ENCODE measurements at places on chromosomes 7 and 10.

DNA sequence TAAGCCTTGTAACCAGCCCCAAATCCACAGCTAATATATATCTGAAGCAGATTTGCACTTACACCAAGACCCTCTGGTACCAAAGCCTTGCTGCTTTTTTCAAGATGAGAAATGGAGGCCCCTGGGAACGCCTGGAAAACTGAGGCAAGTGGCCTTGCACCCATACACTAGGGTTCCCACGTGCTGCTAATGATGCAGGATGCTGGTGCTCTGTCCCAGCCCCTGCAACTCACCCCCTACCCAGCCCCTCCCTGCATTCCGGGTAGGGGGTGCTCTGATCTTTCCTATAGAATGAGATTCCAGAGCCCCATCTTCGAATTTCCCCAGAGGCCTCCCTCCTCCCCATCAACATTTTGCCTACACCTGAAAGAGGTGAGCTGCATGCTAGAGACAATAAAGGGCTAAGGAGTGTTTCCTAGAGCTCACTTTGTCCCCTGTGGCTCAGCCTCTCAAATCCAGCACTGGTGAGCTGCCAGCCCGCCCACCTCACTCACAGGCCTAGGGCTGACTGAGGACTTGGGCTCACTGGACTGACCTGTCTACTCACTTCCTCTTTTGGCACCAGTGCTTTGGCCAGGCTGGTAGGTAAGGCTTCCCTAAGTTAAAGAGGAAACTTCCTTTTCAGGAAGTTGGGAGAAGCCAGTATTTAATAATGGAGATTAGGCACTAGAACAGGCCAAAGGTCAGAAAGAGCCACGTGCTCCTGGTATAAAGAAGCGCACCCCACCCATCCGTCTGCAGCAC lies 9.8 kb downstream of the RBP4 start:
- DNase-seq = no peak

DNA sequence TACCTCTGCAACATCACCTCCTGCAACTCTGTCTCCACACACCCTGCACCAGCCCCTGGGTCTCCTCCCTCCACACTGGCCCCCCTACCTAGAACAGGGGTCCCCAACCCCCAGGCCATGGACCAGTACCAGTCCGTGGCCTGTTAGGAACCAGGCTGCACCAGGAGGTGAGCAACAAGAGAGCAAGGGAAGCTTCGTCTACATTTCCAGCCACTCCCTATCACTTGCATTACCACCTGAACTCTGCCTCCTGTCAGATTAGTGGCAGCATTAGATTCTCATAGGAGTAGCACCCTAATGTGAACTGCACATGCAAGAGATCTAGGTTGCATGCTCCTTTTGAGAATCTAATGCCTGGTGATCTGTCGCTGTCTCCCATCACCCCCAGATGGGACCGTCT lies 108.8 kb upstream of the WDR11 start:
- DNase-seq = no peak

DNA sequence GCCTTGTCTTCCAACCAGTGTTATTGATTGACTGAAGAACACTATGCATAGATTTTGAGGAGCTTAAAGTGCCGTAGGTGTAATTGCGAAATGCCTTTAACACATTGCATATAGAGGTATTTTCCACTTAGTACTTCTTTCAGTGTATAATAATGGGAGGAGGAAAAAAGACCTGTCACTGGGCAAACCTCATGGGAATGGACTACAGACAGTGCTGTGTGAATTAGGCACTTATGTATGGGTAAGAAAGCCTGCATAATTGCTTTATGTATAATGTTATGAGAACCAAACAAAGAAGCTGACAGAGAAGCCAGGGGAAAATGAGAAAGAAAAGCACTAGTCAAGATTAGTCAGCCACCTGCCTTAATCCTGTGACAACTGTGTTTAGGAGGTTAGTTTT lies 12.4 kb upstream of the SCRN1 start:
- no peak for DNase-seq

DNA sequence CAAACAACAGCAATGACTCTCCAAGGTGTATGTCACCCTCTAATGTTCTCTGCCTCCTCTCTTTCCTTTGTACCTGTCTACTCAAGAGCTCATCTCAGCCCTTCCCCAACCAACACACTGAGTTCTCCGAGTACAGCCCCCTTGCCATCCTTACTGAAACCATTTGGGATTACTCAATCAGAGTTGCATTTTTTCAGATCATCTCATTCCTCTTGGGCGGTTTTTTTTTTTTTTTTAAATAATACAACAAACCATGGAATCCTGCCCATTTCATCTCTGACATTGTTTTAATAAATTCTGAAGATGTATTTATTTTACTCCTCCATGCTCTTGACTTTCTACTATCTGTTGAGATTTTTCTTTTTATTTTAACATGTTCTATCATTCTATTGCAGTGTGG lies 4.2 kb upstream of the CREB3L2 start:
- no peak for DNase-seq

DNA sequence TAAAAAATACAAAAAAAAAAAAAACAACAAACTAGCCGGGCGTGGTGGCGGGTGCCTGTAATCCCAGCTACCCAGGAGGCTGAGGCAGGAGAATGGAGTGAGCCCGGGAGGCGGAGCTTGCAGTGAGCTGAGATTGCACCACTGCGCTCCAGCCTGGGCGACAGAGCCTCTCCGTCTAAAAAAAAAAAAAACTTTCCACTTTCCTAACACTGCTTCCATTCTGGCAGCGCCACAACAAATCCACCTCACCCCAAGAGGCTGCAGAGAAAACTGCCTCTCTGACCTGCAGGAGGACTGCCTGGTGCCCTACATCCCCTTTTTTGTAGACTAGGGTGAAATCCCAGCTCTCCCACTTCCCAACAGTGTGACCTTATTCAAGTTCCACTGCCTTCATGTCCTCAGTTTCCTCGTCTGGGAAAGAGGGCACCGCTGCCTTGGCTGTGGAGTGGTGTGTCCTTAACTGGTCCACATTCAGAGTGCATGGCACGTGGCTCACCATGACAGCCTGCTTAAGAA lies 2.6 kb upstream of the MBL2 start:
- no peak for DNase-seq

DNA sequence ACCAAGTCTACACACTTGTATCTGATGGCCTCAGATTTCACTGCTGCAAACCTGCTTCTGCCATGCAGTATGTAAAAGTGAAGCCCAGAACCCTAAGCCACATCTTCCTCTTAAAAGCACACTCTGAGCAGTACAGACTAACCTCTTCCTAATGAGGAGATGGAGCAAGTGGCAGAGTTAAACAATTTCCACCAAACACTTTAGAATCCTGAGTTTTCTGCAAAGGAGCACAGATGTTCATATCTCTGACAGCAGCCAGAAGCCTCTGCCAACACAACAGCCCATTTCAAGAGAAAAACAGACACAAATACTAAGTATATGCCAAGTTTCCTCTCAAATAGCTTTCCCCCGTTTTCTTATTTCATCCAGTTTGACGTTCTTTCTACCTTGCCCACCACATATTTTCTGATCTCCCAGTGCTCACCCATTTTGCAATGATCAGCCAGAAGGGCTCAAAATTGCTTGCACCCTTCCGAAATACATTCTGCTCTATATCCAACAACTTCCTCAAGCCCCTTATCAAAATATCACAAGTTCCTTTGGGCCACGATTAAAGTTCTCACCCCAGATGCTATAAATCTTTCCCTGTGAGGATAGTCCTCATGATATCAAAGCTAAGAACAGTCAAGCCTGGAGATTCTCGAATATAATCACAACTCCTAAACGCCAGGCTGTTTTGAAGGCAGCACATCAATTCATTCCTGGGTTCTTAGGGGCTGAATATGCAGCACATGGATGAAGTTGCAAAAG lies 27.5 kb downstream of the ELMO1 start:
- no peak for DNase-seq

DNA sequence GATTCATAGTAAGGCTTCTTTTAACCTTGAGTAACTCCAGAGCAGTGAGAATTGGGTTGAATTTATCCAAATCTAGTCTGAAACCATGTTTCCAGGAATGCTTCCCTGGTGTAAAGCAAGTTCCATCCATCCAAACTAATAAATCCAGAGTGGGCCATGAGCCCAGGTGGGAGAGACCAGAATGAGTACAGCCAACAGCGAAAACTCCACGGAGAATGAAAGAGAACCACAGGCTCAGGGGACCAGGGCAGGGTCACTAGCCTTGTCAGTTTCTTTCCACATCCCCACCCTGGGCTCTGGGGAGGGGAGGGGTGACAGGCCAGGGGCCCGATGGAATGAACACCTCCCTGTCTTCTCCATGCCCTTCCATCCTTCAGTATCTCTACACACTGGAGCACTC lies 180.1 kb downstream of the NEURL1 start:
- no peak for DNase-seq

DNA sequence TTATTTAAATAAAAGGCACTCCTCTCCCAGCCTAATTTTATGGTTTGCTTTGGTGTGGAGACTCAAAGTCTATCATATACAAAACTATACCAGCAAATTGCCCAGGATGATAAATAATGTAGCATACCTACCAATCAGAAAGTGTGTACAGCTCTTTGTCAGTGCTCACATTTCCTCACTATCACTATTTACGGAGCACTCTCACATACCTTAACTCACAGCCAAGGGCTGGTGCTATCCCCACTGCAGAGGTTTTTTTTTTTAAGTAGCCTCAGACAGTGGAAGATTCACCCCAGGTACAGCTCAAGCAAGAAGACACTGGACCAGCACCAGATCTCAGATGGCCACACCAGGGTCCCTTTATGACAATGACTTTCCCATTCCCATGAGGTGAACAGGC lies 2.5 kb downstream of the PDLIM1 start:
- DNase-seq = no peak

DNA sequence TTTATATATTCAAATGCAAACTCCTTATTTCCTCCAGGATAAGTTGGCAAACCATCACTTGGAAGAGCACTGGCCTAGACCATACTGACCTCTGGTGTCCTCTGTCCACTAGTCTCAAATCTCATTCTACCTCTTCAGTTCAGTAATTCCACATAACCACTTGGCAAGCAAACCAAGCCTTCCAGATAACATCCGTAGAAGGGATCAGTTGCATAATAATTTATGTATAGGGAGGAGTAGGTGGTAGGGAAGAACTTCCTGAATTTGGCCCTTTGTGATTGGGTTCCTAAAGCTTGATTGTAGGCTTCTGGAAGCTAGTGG lies 55.0 kb downstream of the WAC start:
- no peak for DNase-seq

- no peak for DNase-seq
Measured at GRCh38 chr10:124316326-124316725, 102.4 kb downstream of the OAT start.

DNA sequence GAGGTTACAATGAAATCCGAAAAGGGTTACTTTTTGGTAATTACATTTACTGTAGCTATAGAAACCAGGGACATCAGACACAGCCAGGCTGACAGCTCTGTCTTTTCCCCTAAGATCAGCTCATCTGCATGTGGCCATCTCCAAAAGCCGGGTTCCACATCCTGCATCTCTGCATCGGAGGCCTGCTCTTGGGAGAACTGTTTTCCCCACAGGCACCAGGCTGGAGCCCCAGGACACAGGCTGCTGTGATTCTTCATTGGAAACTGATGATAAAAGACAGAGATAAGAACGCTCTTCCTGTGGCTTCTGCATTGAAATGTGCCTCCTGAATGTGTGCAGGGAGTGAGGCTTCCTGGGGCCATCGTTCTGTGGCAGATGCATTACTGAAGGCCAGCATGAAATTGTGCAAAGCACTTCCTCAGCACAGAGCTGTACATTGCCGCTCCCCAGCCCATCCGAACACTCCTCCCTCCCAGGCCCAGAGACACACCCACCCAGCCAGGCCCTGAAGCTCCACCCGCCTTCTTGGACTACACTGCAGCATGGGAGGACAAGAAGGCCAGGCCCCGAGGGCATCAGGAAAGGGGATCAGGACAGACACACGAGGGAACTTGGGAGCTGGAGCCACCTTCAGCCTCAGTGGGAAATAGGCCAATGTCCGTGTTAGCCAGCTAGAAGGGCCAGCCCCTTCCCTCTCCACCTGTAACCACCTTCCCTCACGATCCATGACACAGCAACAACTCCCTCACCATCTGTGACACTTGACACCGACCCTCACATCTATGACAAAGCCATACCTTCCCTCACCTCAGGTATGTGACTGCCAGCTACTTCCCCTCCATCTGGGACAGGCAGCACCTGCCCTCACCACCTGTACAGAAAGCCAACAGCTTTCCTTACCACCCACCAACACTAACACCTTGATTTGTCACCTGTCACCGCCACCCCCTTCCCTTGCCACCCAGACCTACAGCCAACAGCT lies 113.2 kb downstream of the GRID1 start:
- DNase-seq = no peak

DNA sequence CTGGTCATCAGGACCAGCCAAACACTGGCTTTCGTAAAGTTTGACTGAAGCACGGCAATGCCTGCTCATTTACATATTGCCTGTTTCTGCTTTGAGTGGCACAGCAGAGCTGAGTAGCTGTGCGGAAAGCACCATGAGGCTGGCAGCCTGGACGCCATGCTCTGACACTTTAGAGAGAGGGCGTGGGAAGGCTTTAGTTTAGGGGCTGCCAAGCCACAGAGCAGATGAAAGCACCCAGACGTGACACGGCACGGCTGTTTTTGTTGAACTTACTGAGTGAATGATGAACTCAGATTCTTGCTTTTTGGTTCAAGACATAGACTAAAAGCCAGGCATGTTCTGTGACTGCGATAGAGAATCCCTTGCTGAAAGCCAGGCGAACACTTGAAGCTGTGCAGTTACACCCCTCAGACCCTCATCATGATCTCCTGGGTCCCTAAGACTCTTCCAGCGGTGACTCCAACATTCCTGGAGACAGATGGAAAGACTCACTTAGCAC lies 182.1 kb downstream of the ZMYND11 start:
- no peak for DNase-seq

- DNase-seq = peak; percentile 59
Measured at GRCh38 chr10:6580279-6581029, 378 bp upstream of the PRKCQ start.

GRCh38 chr7:152365982-152366603 lies 69.7 kb downstream of the KMT2C start:
- no peak for DNase-seq

DNA sequence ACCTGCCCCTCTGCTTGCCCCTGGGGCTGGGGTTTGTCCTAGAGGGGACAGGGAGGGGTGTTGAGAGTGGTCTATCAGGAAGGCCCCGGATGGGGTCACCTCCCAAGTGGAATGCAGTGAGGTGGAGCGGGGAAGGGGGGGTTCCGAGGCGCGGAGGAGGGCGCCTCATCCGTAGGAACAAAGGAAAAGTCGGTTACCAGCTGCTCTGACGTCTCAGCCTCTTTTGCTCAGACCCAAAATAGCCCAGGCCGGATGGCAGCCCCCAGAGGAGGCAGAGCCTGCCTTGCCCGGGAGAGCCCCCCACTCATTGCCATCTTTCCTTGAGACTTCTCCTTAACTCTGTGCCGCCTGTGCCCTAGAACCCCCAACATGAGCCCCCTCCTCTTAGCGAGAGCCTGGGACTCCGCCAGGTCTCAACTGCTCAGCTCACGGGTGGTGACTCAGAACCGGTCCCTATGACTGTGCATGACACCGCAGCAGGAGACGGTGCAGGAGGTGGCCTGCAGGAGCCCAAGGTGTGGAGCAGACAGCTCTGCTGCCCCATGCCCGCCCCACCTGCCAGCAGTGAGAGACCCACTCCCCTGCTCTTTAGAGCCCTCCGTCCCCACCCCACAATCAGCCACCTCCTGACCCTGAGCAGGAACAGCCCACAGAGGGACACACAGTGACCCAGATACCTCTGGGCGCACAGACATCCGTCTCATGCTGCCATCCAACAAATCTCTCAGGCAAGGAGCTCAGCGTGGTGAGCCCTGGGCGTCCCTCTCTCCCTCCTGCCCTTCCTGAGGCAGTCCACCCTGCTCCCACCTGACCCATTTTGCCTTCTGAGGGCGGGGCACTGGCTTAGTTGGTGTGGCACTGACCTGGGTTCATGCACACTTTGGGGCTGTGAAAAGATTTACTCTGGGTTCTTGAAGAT lies 13.1 kb downstream of the STX1A start:
- peak; percentile 65 for DNase-seq

- DNase-seq = no peak
Measured at GRCh38 chr10:117500456-117500855, 42.1 kb upstream of the EMX2 start.
